ENCODE measurements at places on chromosomes 4 and X. TPM values are rescaled to one million over a fixed set of nuclear protein-coding genes. Genes with fewer than 3 reads are reported as not detected.

NUDT11 gene
- total RNA-seq, result 3.2 TPM

DCHS2 gene
- total RNA-seq, result not detected

TRAM1L1 gene
- total RNA-seq, result 0.55 TPM

CT83 gene
- not detected for total RNA-seq

UXT gene
- total RNA-seq, result 192 TPM

CPZ gene
- total RNA-seq, result 0.21 TPM

RPS6KA6 gene
- 5.7 TPM for total RNA-seq

RNF4 gene
- 57.3 TPM for total RNA-seq

RADX gene
- total RNA-seq, result 0.03 TPM

CWH43 gene
- not detected for total RNA-seq

SSX2 gene
- total RNA-seq, result not detected

SYP gene
- total RNA-seq, result 3.5 TPM

ARHGAP24 gene
- 3.3 TPM for total RNA-seq

SPANXN3 gene
- not detected for total RNA-seq

MAGEE2 gene
- not detected for total RNA-seq

TRIM60 gene
- total RNA-seq, result not detected

RASSF6 gene
- total RNA-seq, result 0.98 TPM

All from A549 treated with CORT108297 at 1 μM for 4 hours (cell line).